Right renal pelvis (tissue), 4 donors: ENCODE measurements at places on chromosomes 6 and 20. TPM values are rescaled to one million over a fixed set of nuclear protein-coding genes. Genes with fewer than 3 reads are reported as not detected.

GRM1 gene
- polyA plus RNA-seq = 0.27 TPM

EMILIN3 gene
- polyA plus RNA-seq = 9.7 TPM

ASIP gene
- 0.74 TPM for polyA plus RNA-seq

POLR3F gene
- polyA plus RNA-seq = 18.2 TPM

SPTLC3 gene
- polyA plus RNA-seq = 20.1 TPM

FRK gene
- polyA plus RNA-seq = 6.7 TPM

SLC52A3 gene
- polyA plus RNA-seq = 4.3 TPM

SLA2 gene
- 0.54 TPM for polyA plus RNA-seq

TSPYL1 gene
- 98.8 TPM for polyA plus RNA-seq

SALL4 gene
- polyA plus RNA-seq = 5.1 TPM

RTF2 gene
- polyA plus RNA-seq = 124 TPM
